G401 (cell line): ENCODE measurements at places on chromosomes 5 and 9.
A peak's percentile ranks its signal among the peaks of the same experiment; 100 is the strongest.

DNA sequence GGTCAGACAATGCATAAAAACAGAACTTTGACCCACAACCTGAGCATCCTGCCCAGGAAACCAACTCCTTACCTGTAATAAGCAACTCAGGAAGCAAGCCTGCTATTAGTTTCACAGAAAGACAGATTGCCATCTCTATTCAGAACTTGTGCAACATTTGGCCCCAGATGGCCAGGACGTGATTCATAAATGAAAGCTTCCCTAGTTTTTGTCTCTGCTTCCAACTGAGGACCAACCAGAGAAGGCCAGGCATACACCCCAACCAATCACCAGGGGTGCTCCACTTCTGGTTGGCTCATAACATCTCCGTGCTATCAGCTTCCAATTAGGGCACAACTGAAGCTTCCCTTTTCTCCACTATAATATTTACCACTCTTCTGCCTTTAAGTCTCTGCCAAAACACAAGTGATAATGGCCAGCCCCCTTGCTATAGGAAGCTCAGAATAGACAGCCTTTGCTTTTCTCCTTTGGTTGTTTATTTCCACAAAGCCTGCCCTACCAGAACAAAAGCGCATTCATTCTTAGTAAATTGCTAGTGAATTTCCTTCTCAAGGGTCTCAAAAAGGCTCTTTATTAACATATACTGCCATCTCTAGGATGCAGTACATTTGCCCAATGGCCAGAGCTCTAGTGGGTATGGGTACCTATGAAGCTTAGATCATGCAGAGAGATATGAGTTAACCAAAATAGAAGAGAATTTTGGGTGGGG lies 289.7 kb upstream of the DAP start:
- DNase-seq: no peak

- DNase-seq: peak; percentile 39
Measured at GRCh38 chr5:93425096-93425495, 155.9 kb downstream of the NR2F1-AS1 start.

GRCh38 chr5:143174714-143175398 lies 228.6 kb downstream of the NR3C1 start:
- no peak for DNase-seq

GRCh38 chr5:159405611-159406031 lies 75.3 kb upstream of the IL12B start:
- no peak for DNase-seq

DNA sequence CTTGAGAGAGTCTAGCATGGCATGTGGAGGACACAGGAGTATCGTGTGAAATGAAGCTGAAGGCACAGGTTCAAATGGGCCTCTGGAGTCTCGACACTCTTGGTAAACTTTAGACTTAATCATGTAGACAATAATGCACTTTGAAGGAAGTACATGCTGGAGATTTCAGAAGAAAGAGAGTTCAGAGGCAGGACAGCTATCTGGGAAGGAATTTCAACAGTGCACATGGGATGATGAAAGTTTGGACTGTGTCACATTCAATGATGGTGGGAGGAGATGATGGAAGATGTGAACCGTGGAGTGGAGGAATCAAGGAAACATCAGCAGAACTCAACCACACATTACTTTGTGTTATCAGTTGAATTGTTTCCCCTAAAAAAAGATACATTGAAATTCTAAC lies 88.6 kb upstream of the PAPPA start:
- DNase-seq: no peak

- peak; percentile 73 for DNase-seq
Measured at GRCh38 chr9:136722969-136723356, 10.6 kb downstream of the DIPK1B start.

DNA sequence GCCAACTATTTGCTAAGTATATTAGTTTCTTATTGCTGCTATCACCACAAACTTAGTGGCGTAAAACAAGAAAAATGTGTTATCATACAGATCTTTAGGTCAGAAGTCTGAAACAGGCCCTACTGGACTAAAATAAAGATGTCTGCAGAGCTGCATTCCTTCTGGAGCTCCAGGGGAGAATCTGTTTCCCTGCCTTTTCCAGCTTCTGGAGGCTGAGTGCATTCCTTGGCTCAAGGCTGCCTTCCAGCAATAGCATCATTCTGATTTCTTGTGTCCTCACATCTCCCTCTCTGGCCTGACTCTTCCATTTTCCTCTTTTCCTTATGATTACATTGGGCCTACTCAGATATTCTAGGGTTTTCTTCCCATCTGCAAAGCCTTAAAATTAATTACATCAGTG lies 15.9 kb downstream of the MAN2A1 start:
- no peak for DNase-seq

GRCh38 chr5:145076040-145076439 lies 759.1 kb downstream of the PRELID2 start:
- no peak for DNase-seq

- no peak for DNase-seq
Measured at GRCh38 chr9:126475933-126476555, 137.7 kb upstream of the LMX1B start.

GRCh38 chr5:73303148-73304079 lies 130.4 kb downstream of the TMEM174 start:
- DNase-seq: no peak

DNA sequence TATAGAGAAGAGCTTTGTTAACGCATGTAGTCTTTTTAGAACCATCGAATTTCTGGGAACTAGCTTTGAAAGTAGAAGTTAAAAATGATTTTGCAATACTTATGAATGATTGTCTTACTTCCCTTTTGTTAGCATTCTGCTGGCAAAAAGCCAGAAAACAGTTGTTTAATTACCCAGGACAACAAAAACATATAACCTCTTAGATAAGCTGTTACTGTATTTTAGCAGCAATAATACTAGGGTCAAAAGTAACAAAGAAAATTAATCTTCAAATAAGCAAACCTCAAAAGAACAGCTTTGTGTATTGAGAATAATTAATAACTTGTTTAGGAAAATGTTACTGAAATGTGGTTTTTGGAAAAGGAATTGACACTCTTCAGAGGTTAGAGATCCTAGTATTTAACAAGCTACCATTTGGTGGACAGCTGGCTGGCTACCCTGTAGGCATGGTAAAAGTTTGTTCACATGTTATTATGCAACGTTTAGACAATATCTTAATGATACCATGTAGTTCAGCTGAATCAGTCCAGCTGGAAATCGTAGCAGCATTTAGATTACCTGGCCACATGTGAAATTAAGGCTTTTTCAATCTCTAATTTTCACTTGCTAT lies 3.8 kb downstream of the FGF10 start:
- DNase-seq: no peak
